ENCODE measurements at places on chromosomes 7 and 10.
A peak's percentile ranks its signal among the peaks of the same experiment; 100 is the strongest.

GRCh38 chr7:18189500-18190126, 162.0 kb upstream of the PRPS1L1 start:
- no peak for DNase-seq

GRCh38 chr7:77727936-77728701, 31.9 kb downstream of the RSBN1L start:
- no peak for DNase-seq

DNA sequence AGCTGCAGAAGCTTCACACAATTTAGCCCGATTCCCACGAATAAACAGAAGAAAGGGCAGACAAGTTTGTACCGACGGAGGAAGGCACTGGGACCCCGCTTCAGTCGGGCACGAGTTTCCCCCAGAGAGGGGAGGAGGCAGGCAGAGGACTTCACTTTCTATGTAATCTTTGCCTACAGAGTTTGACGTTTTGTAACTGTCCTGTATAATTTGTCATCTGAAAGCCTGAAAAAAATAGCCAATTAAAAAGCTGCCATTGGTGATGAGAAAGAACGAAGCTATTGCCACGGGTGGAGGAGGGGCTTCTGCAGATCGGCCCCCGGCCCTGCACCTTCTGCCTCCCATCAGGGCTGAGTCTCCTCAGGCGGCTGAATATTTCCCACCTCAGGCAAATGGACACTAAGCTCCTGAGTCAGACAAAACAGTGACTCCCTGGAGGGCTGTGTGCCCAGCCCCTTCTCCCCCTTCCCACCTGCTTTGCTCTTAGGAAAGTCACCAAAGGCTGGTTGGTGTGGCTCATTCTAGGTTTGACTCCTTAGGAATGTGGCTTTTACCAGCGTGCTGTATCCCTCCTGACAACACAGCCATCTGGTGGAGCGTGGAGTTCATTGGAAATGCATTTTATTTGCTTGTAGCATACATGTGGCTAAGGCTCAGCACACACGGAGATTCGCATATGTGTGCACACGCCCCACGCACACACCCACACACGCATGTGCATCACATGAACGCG, 117.4 kb downstream of the VIPR2 start:
- no peak for DNase-seq

- DNase-seq: no peak
These were observed 91.5 kb downstream of the GSDME start for GRCh38 chr7:24665564-24666294.

DNA sequence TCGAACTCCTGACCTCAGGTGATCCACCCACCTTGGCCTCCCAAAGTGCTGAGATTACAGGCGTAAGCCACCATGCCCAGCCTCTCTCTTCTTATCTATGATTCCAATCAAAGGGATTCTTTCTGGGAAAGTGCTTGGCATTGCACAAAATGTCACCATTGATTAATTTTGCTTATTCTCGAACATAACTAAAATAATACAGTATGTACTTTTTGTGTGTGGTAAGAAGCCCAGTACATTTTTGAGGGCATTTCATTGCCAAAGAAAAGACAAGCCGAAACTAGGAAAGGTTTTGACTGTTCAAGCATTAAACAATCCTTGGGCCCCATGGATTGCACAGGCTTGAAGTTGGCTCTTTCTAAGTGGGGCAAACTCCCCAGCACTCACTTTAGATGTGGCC, 18.3 kb upstream of the CACUL1 start:
- DNase-seq: no peak

DNA sequence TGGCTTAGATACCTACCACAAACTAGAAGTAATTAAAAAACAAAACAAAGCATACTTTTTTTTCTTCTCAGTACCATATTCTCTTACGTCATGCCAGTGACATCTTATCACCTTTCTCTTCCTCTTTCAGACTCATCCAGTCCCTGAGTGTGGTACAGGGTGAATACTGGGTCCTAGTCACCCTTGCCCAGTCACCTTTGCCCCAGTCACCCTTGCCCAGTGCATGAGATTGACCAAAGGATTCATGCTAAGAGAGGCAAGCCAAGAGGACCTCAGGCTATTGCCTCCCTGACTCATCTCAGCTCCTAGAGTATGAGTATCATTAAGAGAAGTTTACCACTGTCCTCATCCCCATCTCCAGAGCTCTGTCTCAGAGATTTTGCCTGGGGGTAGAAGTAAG, 10.0 kb upstream of the TSPAN12 start:
- DNase-seq: no peak

- DNase-seq: no peak
These were observed 365.2 kb downstream of the OTUD1 start for GRCh38 chr10:23804125-23804524.

GRCh38 chr10:74118804-74119203, 31.8 kb downstream of the AP3M1 start:
- DNase-seq: no peak

DNA sequence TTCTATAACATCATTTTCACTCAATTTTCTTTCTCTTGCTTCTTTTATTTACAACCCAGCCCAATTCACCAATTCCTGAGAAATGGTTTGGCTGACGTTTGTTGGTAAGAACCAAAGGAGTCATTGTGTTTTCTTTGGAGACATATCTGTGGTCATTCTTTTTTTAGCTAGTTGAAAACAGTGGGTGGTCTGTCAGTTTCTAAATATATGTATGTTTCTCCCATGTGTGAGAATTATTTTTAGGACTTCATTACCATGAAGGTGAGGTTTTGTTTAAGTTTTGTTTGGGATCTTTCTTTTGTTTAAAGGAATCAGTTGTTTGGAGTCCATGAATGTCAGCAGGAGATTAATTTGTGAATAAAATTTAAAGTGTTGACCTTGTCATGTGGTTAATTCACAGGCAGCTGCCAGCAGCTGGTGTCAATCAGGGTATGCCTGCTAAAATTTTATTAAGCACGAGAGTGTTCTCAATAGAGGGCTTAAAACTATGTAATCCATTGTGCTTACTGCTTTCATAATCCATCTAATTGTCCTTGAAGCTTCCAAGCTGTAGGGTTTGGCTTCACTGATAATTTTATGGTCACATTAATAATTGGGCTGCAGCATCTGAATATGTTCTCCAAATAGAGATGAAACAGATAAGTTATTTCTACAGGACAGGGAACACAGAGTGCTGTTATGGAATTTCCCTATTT, 38.7 kb downstream of the INSYN2A start:
- DNase-seq: no peak

GRCh38 chr10:30553626-30554439, 75.7 kb downstream of the LYZL2 start:
- peak; percentile 55 for DNase-seq

DNA sequence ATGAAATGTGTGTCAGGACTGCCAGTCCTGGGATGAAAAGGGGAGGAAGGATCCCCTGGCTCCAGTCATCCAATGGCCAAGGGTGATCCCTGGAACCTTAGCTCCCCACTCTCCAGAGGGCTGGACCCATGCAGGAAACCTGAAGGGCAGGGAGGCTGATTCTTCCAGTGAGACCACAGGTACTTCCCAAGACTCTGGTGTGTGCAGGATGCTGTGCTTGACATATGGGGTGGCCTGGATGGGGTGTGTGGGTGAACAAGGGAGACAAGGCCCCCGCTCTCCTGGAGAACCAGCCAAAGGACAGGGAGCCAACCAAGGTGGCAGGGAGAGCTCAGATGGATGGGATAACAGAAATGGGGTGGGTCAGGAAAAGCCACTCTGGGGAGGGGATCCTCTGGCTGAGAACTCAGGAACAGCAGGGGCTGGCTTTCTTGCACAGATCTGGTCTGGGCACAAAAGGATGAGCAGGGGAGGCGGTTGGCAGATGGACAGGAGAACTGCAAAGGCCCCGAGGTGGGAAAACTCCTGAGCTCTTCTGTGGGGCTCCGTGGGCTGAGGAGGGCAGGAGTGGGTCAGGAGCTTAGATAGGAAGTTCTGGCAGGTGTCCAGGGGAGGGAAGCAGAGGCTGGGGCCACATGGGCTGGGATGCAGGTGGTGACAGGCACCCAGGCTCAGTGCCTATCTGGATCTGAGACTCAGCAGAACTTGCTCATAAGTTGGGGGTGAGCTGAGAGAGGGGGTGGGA, 100.6 kb downstream of the ARHGAP22 start:
- DNase-seq: no peak

All from H1 (cell line).